G401 (cell line): ENCODE measurements at places on chromosomes 12 and 14. TPM values are rescaled to one million over a fixed set of nuclear protein-coding genes. Genes with fewer than 3 reads are reported as not detected.

GRCh38 chr12:128783129-128783574 lies 40.6 kb downstream of the SLC15A4 start:
- DNase-seq, result no peak

DNA sequence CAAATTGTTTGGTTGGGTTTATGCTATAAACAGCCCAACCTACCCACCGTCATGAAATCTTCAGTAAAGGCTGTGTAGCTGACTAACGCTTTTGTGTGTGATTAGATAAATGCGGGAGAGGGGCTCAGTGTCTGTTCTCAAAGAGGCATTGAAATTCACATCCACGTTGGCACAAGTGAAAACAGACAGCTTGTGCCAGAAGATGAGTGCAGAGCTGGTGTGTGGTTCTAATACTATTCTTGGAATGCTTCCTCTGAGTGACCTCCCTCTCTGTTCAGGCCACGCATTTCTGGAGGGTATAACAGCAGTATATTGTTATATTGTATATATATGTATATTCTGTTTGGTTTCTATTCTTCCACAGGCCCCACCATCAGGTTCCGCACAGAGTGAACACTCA lies 263.8 kb downstream of the APAF1 start:
- no peak for DNase-seq

GRCh38 chr14:92704821-92705220 lies 43.6 kb downstream of the LGMN start:
- no peak for DNase-seq

DNA sequence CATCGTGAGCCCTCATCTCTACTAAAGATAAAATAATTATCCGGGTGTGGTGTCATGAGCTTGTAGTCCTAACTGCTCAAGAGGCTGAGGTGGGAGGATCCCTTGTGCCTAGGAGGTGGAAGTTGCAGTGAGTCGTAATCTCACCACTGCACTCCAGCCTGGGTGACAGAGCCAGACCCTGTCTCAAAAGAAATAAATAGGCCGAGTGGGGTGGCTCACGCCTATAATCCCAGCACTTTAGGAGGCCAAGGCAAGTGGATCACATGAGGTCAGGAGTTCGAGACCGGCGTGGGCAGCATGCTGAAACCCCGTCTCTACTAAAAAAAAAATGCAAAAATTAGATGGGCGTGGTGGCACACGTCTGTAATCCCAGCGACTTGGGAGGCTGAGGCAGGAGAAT lies 70.9 kb downstream of the RESF1 start:
- DNase-seq, result no peak

Gene RILPL1
- total RNA-seq, result 22.2 and 38.2 TPM in 2 replicates

DNA sequence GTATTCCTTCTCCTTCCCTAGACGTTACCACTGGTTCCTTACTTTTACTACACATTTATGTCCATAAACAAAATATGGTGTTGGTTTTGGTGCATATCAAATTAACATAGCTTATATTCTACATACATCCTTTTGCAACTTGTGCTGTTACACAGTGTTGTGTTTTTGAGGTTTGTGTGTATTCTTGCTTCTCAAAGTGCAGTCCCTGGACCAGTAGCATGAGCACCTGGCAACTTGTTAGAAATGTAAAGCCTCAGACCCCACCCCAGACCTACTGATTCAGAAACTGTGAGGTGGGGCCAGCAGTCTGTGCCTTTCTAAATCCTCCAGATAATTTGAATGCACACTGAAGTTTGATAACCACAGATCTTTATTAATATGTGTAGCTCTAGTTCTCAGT lies 65.9 kb downstream of the RNFT2 start:
- DNase-seq, result no peak

- DNase-seq, result no peak
Measured at GRCh38 chr12:71135812-71136176, 22.0 kb downstream of the TSPAN8 start.

DNA sequence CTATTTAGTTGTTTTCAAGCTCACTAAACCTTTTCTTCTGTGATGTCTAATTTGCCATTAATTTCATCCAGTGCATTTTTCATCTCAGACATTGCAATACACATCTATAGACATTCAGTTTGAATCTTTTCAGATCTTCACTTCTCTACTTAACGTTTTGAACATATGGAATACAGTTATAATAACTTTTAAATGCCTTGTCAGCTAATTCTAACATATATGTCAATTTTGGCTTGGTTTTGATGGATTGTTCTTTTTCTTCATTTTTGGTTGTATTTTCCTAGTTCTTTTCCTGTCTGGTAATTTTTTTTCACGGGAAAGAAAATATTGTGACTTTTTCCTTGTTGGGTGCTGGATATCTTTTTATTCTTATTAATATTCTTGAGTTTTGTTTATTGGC lies 215.3 kb downstream of the ATP23 start:
- DNase-seq, result no peak

DNA sequence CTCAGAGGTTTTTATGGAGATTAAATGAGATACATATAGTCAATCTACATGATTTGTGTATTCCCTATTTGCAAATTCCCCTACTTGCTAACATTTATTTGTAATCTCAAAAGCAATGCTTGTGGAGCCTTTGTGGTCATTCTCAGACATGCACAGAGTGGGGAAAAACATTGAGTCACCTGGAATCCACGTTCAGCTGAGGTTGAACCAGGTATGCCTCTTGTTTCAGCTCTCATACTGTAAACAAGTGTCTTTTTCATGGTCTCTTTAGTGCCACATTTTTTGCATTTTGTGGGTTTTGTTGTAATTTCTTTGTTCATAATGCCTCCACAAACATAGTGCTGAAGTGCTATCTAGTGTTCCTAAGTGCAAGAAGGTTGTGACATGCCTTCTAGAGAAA lies 181.9 kb downstream of the BCAT1 start:
- DNase-seq, result no peak
